Mesothelial cell of epicardium (in vitro differentiated cells): ENCODE measurements at places on chromosomes 7 and 10. TPM values are rescaled to one million over a fixed set of nuclear protein-coding genes. Genes with fewer than 3 reads are reported as not detected.

SLIT1 gene
- total RNA-seq: 0.27 to 0.40 TPM (median 0.40 TPM) in 3 replicates

CALHM3 gene
- not detected in 3 replicates for total RNA-seq

CLCN1 gene
- total RNA-seq: 0.07 to 0.16 TPM (median 0.11 TPM) in 3 replicates

PTER gene
- total RNA-seq: 9.4 to 11.4 TPM (median 10.1 TPM) in 3 replicates

NCF1 gene
- total RNA-seq: 0.27 to 0.47 TPM in 2 of 3 replicates, not detected in the other

LRRC18 gene
- total RNA-seq: not detected in 3 replicates

GRCh38 chr10:48710647-48711275 is 26.1 kb downstream of the WDFY4 start:
- DNase-seq: no peak

DNA sequence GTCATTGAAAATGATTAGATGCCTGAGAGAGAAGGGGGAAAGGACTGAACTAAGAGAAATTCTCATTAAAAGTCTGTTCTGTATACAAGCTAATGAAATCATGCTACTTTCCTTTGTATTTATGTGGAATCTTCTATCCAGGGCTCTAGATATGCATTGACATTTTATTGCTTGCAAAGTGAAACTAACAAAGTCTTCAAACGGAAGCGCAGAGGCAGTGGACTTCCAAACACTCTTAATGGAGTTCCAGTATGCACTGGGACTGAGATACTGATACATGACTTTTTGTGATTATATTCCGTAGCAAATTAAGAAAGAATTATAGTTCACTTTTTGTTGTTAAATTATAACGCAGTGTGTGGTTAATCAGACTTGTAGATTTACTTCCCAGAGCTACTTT is 166.8 kb upstream of the TBX20 start:
- no peak for DNase-seq

DNA sequence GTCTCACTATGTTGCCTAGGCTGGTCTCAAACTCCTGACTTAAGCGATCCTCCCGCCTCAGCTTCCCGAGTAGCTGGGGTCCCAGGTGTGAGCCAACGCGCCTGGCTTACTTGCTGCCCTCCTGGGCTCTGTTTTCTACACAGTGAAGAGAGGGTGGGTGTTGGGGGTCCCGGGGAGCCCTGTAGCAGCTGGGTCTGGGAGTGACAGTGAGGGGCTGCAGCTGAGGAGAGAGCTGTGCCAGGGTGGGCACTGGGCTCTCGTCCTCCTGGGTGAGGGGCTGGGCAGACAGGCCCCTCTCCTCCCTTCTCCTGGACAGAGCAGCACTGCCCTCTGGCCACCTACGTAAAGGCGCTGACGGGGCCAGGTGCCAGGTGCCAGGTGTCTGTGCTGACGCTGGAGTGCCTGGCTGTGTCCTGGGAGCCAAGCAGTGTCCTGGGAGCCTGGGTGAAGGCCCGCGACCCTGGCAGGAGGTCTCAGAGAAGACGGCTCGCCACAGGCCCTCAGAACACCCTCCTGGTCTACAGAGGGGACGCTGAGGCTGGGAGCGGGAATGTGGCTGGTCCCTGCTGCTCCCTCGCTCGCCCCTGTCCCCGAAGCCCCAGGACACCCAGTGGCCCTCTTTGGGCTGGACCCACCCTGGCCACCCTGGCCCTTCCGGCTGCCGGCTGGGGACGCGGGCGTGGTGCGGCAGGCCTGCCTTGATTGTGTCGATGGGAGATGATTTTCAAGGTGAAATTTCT is 35.6 kb downstream of the UNCX start:
- DNase-seq: no peak

GRCh38 chr7:14973712-14974428 is 71.3 kb upstream of the DGKB start:
- no peak for DNase-seq

DNA sequence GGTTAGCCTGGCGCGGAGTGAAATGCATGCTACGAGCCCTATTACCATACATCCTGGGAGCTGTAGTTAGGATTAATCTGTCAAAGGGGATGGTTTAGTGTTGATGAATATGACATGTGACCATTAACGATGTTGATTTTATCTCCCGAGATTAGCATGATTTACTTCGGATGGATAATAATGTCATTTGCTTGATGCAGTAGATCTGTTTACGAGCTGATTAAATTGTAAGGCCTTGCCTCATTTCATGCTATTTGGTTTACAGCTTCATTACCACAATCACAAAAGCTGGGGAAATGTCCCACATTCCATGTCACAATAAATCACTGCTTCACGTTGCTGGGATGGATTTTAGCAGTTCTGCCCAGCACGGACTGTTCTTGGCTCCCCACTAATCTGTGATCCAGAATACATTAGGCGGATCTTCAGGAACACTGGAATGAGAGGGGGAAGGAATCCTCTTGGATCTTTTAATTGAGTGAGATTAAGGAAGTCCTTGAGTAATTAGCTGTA is 22.3 kb downstream of the ZNF503 start:
- no peak for DNase-seq

DNA sequence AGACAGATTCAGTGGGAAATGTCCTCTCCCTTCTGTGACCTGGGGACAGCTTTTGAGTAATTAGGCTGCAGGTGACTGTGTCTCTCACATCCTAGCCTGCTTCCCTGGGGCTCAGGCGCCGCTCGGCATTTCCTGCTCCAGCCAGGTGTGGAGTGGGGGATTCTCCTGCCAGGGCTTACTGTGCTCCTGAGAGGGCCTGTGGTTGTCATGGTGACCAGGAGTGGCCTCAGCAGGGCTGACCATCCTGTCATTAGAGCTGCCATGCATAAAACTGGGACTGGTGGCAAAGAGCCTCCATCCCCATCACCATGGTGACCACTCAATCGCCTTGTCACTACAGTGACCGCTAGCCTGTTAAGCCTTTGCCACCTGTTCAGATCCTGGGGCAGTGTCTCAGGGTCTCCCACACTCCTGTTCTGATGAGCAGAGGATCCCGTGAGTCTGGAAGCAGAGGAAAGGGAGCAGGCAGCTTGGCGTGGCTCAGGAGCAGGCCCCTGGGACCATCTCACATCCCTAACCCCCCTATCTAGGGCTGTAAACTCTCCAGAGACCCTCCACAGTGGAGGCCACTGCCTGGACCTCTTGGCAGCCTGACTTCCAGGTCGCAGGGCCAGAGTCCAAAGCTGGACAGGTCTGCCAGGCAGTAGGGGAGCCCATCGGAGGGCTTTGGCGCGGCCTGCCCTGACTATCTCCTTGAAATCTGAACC is at the start of gene GCK:
GCK (minus strand) TSS at position 154 of the 707 bp plus-strand sequence. CDS start 486 bp downstream, outside the sequence.
- DNase-seq: no peak

DNA sequence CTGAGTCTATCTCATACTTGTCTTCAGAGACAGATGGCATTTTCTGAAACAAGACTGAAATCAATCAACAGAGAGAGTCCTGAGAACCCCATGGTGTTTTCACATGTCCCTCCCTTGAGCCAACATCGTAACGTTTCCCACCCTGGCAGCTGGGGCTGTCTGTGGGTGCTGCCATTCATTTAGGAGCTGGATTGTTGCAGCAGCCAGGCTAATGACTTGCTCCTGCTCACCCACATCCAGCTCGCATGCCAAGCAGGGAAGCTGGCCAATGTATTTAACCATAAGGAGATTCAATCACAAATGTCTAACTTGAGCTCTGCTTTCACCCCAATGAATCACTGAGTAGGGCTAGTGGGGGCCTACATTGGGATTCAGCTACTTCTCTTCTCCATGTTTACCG is 146.1 kb downstream of the ADRA2A start:
- no peak for DNase-seq

DNA sequence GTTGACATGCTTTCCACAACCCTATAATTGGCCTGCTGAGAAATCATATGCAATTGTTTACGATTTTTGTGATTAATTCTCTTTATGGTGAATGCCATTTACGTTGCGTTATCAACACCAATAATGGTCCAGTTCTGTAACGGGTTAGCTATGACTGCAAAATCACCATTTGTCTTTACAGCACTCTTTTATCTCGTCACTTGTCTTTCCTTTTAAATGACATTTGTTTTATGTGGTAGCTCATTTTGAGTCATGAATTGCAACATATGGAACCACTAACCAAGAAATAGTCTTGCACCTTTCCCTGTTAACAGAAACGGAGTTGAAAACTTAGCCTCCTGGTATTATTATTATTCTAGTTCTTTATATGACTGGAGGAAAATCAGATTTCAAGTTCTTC is 3.1 kb upstream of the KIAA1217 start:
- no peak for DNase-seq

DNA sequence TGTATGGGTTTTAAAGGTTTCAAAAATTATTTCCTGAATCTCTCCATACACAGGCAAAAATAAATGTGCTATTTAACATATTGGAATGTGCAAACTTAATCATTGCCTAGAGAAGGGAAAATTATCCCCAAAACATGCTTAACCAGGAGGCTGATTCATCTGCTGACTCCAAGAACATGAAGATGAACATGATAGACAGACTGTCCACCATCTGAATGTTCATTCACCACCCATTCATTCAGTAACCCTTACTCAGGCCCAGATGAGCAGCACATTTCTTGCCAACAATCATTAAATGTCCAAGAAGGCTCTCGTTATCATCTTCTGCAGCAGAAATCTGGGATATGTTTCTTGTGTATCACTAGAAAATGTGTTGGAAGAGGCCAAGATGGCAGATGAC is 110.6 kb downstream of the PPP1R9A start:
- DNase-seq: no peak

DNA sequence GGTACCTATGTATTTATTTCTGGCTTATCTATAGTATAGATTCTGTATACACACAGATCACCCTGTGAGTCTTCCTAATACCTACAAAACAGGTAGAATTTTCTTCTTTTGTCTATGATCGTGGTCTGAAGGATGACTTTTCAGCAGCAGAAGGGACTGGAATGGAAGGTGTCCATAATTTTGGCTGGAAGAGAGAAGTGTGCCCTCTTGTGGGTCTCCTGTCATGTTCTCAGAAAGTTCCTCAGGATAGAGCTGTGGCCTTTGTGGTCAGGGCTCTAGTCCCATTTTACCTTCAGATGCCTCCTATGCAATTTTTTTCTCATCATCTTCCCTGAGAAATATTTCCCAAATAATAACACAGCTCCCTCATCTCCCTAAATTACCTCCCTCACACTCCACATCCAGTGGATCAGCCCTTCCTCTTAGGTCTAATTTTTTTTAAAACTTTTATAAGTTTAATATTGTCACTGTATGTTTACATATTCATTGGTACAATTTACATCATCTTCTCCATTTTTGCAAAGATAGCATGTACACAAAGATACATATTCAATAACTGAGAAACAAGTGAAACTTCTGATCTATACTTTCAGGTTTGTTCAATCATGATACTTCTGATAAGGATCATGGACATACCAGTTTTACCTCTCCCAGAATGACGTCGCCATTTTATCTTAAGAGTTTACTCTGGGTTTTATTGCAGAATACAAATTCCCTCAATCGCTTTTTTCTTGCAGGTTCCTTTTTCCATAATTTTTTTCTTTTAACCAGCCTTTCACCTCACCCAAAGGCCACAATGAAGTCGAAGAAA is 112.7 kb downstream of the REEP3 start:
- no peak for DNase-seq

DNA sequence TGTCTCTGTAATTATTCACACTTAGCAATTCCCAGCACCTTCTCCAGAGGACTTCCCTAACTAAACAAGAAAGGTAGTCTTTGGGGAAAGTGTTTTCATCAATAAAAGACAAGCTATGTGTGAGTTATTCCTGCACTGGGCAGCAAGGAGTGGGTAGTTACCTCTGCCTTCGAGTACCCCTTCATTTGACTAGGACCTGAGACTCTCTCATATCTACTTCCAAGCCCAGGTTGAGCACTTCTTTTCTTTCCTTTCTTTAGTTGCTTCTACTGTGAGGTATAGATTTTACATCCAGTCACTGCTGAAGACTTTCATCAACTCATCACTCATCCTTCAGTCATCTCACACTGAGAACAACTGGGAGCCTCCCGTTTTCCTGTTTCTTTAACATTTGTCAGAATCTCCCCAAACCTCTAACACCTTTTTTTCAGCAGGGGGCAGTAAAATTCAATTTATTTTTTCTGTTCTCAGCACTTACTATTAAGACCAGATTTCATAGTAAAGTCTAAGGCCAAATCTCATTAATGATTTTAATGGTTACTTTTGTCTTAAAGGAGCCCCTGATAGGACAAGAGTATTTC is 80.1 kb upstream of the PRSS1 start:
- DNase-seq: no peak

DNA sequence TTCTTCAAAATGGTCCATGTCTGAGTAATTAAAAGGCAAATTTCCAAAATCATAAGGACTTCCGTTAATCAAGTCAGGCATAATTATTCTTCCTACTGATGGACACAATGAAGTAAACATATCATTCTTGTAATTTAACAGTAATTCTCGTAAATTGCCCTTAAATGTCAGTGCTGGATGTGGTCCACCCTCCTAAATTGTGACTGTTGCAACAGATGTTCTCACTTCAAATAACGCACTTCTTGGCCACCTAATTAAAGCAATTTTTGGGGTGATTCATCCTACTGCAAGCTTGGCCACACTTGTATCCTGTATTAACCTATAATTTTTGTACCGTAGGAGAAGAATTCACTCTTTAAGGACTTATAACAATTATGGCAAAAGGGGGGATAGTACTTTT is 1.9 kb downstream of the COL1A2 start:
- no peak for DNase-seq

DNA sequence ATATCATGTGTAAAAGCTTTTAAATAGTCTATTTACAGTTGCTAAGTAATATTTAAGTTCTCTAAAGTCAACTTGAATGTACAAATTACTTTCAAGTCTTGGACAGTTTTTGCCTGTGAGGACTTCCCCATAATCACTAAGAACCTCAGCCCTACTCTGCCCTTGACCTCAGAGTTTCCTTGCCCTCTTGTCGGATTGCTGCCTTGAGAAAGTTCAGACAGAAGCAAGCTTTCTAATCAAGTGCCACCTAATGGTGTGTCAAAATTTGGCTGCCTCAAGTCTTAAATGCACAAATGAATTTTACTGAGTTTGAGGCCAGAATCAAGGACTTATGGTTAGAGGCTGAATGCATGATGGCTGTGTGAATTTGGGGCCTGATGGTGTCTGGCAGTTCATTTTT is 88.3 kb upstream of the KAT6B start:
- DNase-seq: no peak

- DNase-seq: no peak
Measured at GRCh38 chr7:157719705-157720655, 383.2 kb downstream of the DNAJB6 start.

GRCh38 chr7:80294346-80294745 is 159.7 kb downstream of the GNAI1 start:
- DNase-seq: no peak

DNA sequence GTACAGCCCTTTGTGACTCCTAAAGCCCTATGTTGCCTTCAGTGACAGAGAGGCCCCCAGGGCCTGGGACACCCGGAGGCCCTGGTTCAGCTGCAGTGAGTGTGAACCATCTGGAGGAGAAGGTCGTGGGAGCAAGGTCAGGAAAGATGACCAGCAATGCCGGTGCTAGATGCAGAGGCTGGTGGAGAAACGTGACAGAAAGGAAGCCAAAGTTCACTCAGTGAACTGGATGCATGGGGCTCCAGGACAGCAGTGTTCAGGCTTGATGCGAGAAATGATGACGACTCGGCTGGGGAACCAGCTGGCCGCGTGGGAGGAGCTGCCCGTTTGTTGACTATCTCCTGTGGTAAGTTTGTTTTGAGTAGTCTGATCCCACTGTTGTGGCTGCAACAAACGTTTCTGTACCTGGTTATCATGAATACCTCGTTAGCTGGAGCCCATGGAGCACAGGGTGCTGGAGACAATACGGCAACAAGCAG is 54.1 kb upstream of the MKRN1 start:
- DNase-seq: no peak
